ENCODE measurements at places on chromosomes 6 and 20.

GRCh38 chr20:6956574-6956973, 189.1 kb downstream of the BMP2 start:
- no peak for DNase-seq

DNA sequence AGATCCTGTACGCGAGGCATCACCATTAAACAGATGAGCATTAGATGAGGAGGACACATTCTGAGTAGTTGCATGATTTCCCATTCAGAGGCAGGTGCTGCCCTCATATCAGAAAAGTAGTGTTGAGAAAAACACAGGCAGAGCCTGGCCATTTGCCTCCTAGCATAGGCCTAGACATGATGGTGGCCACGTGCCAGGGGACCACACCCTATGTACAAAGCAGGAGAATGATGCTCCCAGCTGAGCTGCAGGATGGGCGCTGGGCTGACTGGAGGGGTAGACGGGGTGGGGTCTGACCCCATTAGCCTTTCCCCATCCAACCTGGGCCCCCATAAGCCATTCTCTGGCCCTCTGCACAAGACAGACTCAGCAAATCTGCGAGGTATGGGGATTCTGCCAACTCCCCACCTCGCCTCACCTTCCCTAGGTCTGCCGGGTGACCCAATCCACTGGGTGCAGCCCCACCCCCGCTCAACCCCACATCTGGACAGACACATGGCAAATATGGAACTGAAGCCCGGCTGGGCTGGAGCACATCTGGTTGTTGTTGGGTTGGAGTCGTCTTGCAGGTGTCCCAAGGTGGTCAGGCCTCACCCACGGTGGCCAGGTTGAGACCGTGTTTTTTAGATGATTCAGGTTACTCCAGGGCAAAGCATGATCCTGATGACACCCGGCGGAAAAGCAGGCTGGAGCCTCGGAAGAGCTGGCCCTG, 13.9 kb downstream of the PI16 start:
- DNase-seq, result no peak

- no peak for DNase-seq
Observed at GRCh38 chr6:89843070-89843469, 13.4 kb downstream of the CASP8AP2 start.

DNA sequence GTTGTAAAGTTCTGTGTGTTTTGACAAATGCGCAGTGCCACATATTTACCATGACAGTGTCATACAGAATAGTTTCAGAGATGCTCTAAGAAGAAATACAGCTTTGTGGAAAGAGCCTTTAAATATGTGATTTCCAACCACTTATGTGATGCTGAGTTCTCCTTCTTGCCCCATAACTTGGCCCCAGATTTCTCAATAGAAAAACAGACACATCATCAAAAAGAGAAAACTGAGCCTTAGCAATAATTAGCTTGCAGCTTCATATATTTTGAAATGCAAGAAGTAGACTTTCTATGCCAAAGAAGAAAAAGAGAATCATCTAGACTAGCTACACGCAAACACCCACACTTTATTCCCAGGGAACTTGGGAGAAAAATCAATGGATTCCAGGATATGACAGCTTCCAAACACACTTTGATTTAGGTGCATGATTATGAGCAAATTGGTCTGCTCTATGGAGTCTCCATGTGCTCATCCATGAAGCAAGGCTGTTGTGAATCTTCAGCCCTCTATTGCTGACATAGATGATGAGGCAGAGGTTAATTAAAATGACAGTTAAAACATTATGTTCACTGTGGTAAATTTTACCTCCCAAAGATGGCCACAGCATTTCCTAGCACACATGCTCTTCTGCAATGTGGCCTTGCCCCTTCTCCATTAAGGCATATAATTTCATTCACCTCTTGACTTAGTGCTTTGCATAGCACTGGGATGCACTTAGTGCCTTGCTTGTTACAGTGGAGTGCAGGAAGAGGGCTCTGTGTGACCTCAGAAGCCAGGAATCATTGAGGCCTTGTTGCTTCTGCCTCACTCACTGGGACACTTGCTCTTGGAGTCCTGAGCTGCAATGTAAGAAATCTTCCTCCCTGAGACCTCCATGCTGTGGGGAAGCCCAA, 174.6 kb downstream of the SYNDIG1 start:
- DNase-seq, result no peak

GRCh38 chr6:139325125-139325524, 33.3 kb upstream of the TXLNB start:
- no peak for DNase-seq

GRCh38 chr6:167826230-167826895, 348 bp upstream of the AFDN start:
- peak; percentile 64 for DNase-seq

GRCh38 chr20:45320948-45321595, 13.0 kb upstream of the MATN4 start:
- no peak for DNase-seq

DNA sequence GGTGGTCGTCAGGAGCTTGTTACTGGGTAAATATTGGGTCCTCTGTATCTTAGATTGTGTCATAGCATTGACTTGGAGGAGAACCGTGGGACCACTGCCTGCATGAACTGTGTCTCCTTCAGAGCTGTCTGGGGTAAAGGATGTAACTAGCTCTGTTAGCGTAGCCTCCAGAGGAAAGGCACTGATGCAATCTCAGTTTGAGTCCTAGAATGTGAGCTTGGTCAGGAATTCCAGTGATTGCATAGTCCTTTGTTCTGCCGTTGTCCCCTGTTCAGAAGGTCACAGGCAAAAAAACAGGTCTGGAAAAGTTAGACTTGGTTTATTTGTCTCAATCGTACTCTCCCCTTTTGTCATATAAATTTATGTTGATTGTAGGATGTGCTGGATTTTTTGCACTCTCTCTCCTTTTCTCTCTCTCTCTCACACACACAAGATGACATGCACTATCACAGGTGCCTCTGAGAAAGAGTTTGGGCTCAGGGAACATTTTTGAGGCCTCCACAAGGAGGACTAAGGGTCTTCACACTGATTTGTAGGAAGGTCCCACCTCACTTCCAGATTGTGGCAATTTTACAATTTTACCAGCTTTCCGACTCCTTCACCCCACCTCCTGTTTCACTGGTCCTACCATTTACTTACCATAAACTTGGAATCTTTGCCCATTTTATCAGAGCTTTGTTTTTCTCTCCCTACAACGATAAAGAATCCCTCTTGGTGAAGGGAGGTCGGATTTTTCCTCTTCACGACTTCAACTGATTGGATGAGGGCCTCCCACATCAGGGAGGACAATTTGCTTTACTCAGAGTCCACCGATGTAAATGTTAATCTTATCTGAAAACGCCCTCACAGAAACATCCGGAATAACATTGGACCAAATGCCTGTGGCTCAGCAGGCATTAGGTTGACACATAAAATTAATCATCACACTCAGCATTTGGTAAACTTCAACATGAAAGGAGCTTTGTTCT, 7.0 kb upstream of the DACT2 start:
- DNase-seq, result no peak

DNA sequence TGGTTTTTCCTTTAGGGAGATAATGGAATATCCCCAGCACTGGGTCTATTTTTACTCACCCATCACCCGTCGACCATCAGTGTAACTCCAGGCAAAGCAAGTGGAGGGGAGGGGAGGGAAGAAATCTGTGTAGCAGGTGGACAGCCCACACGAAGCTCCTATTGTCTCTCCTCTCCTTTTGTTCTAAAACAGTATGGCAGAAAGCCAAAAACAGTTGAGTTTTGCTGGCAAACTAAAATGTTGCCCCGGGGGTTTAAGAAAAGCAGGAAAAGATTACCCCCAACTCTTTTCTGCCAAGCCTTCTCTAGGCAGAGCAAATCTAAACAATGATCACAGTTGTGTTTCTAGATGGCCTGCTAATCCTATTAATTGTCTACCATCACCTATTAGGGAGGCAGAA, 89.7 kb downstream of the PREP start:
- DNase-seq, result peak; percentile 27

DNA sequence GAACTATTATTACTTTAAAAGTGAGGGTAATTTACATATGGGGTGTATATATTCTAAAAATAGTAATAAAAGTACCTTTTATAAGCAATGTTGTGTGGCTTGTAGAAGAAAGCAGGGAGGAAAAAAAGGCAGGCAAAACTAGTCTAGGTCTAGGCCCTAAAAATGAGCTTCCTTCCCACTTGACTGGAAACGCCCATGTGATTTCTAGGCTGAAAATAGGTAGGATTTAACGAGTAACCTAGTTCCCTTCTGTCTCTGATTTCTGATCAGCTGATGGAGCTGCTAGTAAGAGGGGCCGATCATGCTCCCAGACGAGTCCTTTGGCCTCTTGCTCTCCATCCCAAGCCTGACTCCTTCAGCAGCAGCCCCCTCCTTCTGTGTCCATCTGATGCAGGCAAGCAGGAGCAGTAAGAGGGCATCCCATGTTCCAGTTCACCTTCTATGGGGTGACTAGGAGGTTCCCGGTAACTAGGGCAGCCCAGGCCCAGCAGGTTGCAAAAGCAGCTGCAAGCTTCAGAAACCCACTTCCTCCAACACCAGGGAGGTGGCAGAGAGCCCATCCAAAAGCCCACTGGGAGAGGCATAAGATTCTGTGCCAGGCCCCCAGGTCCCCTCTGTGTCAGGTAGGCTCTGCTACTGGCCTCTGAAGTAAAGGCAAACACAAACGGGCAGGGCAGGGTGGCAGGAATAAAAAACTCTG, 24.4 kb downstream of the TBC1D20 start:
- no peak for DNase-seq

- no peak for DNase-seq
Observed at GRCh38 chr6:42968783-42969182, 8.2 kb downstream of the GNMT start.

DNA sequence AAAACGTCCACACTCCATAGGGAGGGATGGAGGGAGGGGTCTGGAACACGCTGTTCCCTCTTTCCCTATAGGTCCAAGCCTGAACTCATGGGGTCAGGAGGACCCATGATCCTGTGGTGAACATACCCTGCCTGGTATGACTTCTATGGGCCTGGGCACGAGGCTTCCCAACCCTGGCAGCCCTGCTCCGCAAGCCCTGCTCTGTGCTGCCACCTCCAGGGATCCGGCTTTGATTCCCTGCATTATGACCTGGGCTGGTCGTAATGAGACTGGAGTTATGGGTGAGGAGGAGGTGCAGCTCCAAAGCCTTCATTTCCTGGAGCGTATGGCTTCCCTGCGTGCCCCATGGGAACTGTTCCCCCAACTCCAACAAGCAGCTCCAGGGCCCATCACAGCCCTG, 54.9 kb downstream of the CDH22 start:
- DNase-seq, result peak; percentile 14

DNA sequence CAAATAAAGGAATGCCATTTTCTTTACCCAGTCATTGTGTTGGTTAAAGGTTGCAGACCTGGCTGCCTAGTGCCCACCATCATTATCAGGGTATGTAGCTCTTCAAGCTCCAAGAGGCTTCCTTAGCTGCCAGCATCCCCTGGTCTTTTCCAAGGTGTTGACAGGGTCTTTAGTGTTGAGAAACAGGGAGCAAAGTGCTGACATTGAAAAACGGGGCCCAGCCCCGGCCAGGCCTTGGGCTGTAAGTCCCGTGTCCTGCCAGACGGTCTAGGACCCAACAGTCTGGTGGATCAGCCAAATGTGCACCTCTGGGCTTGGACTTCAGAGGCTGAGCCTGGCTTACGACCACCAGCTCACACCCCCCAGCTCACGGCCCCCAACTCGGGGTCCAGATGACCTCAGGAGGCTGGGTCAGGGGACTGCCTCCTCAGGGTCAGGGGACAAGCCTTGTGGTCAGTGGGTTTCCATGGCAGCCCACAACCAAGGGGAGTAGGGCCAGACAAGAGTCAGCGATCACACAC, 114.4 kb upstream of the MLN start:
- no peak for DNase-seq

DNA sequence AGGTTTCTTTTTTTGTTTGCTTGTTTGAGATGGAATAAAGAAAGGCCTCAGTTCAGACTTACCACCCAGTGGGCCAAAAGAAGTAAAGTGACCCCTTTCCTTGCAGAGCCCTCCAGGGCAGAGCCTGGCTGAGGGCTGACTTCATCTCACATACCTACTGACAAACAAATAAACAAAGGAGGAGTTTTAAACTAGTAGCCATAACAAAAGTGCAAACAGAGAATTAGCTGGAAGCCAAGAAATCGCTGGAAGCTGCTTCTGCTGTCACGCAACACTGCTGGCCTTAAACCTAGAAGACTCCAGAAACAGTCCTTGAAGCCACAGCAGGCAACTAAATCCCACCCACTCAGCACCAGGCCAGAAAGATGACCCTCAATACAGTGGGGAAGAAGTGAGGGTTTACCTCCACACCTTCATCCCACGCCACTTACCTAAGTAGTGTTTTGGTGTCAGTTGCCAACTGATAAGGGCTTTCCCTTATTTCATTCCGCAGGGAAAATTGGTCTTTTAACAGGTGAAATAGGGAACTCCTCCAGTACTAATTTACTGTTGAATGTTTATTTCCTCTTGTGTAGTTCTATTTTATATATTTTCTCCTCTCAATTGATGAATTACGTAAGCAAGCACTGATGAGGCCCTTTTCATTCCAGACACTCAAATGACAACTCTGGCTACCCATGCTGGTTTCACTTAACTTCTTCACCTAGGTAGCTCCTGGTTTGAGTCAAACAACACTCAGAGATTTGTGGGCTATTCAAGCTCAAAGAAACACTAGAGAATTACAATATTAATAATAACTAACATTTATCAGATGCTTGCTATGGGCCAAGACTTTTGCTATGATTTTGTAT, 46.2 kb downstream of the EDN1 start:
- DNase-seq, result no peak
